IMR-90 (cell line): ENCODE measurements at places on chromosomes 11 and 22.

DNA sequence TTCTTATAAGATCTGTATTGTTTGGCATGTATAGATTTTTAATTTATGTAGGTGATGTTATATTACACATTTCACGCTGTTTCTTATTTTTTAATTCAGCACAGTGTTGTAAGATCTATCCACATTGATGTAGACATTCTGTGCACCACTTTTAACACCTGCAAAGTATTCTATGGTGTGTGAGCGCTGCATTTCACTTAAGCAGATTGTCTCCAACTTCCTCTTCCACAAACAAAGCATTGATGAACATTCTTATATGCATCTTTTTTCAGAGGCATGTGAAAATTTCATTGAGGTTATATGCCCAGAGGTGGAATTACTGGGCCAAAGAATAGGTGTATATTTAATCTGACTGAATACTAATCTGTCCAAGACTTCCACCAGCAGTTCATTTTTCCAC is 3.4 kb upstream of the POU2AF1 start:
- H3K27ac ChIP-seq, result no peak overlapping the region
- H3K4me3 ChIP-seq, result no peak overlapping the region
- H3K27me3 ChIP-seq, result peaks cover 1% of the 10 kb centered on the region; the same call in 1 of the 2 replicates
- H3K36me3 ChIP-seq, result no peaks in the 10 kb centered on the region

DNA sequence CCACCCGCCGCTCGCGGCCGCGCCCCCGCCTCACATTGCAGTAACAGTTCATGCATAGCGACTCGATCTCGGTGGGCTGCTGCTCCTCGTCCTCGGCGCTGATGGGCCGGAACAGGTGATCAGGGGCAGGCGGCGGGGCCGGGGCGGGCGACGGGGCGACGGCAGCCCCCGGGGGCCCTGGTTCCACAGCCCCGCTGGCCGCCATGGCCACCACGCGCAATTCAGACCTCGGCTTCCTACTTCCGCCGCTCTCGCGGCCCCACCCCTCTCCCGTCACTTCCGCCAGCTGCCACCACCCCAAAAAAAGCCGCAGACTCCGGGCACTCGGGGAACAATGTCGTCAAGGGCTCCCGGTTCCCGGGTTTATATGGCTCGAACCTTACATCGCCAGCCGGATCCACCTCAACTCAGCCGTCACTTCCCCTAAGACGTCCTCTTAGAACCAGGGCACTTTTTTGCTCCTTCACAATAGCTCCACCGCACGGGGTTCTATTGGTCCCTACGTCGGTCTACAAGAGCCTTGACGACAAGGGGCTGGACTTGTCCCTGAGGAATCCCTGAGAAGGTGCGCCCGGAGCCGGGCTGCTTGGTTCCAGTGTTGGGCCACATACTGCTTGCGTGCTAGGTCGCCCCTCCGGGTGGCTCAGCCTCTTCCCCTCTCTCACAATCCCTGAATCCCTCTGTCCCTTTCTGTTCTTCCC is at the start of gene ZPR1:
Gene ZPR1 (minus strand): TSS at position 238 of the 701 bp plus-strand sequence. CDS start 33 bp downstream, at position 205.
- H3K4me3 ChIP-seq, result peak within 1 kb of the TSS; percentile 67
- peaks cover 28% of the 10 kb centered on the region for H3K36me3 ChIP-seq
- H3K27me3 ChIP-seq, result no peaks in the 10 kb centered on the region
- peak within 1 kb of the TSS; percentile 81 for H3K27ac ChIP-seq
- peak; percentile 56 for DNase-seq

DNA sequence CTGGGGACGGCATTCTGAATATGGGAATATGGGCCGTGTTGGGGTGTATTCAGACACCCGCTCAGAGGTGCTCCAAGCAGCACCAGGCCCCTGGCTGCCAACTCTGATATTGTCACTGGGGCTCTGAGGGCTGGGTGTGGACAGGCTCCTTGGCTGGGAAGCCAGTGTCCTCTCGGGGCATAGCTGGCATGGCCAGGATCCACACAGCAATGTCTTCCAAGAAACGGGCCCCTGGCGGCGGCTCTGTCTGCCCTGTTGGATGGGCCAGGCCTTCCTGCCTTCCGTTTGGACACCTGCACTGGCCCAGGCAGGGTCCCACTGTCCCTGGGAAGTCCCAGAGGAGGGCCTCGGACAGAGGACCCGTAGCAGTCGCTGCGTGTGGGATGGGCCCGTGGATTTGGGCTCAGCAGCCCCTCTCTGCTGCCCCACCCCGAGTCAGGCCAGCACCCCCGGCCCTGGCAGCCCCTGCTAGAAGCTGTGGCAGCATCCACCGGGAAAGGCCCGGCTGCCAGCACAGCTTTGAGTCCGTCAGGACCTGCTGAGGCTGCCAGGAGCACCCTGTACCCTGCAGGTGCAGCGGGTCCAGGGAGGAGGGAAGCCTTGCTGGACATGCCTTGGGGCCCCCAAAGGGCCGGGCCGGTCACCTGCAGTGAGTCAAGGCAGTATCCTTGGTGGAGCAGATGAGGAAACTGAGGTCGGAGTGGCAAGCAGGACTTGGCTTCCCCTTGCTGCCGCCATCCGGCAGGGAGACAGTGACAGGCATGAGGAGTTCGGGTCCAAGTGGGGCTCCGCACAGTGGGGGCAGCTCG is 4.1 kb downstream of the PANX2 start:
- peaks cover 18% of the 10 kb centered on the region for H3K27me3 ChIP-seq
- H3K36me3 ChIP-seq, result peaks cover 2% of the 10 kb centered on the region; the same call in 1 of the 2 replicates
- H3K4me1 ChIP-seq, result no peaks in the 10 kb centered on the region
- no peak for DNase-seq

- DNase-seq, result no peak
- H3K4me3 ChIP-seq, result no peak overlapping the region
- H3K27ac ChIP-seq, result no peak overlapping the region
- no peaks in the 10 kb centered on the region for H3K27me3 ChIP-seq
Observed at GRCh38 chr11:95111923-95112540, 22.4 kb downstream of the ENDOD1 start.
